ENCODE measurements at places on chromosomes 5 and 9.
A peak's percentile ranks its signal among the peaks of the same experiment; 100 is the strongest.

GRCh38 chr5:170466988-170467707 lies 36.7 kb upstream of the KCNIP1 start:
- peak; percentile 87 for DNase-seq

GRCh38 chr9:130226112-130226511 lies 39.4 kb upstream of the HMCN2 start:
- DNase-seq, result no peak

DNA sequence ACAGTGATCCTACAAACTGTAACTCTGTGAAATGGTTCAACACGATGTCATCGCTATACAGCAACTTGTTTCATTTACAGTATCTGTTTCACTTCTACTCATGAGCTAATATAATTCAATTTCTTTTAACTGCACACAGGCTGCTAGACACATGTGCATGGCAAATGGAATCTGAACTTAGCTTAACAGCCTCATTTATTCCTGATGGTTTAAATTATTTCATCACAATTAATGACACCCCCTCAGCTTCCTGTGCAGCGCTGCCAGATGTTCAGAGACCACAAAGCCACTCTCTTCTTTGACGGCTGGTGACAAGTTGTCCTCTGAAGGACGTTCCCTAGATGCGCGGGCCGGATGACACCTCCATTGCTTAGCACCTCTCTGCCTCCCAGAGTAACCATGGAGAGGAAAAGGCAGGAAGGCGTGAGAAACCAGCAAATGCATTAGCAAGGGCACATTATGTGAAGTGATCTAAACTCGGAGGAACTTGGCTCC lies 191.1 kb downstream of the BNC2 start:
- DNase-seq, result peak; percentile 12

GRCh38 chr5:38585816-38586215 lies 29.4 kb upstream of the LIFR start:
- peak; percentile 15 for DNase-seq

DNA sequence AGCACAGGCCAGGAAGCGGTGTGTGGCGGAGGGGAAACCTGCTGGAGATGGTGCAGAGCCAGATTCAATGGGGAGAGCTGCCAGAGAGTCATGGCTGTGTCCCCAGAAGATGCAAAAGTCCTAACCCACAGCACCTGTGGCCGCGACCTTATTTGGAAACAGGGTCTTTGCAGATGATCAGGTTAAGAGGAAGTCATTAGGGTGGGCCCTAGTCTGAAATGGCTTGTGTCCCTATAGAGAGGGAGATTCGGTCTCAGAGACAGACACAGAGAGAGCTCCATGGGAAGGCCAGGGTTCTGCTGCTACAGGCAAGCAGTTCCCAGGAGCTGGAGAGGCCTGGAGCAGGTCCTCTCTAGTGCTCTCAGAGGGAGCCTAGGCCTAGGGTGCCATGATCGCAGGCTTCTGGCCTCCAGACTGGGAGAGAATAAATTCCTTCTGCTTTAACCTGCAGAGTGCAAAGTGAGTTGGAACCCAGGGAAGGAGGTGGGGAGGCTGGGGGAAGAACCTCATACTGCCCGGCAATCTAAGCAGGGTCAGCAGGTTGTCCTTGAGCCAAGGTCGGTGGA lies 1.9 kb upstream of the LPCAT1 start:
- no peak for DNase-seq

GRCh38 chr5:179243333-179243732 lies 101.9 kb downstream of the ADAMTS2 start:
- no peak for DNase-seq

- no peak for DNase-seq
Measured at GRCh38 chr9:77604316-77604715, 43.8 kb downstream of the GNA14 start.

DNA sequence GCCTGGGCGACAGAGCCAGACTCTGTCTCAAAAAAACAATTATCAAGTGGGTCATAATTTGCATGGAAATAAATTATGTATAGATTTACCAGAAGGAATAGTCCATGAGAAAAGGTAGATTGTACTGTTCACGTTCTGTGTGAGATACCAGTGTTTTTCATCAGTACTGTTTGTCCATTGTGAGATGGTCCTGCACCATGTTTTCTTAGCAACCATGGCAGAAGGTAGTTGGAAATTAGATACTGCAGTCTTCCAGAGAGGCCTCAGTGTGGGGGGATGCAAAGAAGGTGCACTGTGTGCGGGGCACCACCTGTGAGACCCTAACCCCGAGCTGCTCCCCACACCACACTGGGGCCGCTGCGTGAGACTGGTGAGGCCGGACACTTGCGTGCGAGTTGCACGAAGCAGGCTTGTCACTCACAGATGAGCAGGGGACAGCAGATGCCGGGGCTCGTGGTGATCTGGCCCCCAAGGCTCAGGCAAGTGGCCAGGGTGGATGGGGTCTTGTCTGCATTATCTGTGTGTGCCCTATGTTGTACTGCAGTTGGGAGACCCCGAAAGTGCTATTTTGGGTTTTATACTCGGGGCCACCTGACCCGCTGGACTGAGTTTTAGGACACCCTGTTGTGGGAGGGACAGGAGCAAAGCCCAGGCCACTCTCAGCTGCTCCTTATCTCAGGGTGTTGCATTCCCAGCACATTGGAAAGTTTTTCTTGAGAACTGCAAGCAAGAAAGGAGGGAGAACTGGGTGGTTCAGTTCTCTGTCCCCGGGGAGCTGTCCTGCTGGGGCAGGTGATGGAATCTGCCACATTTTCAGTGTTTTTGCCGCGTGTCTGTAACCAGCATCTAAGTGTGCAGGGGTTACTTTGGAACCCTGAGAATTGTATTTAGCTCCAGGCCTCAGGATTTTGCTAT lies 61.9 kb downstream of the EHMT1 start:
- DNase-seq, result no peak

DNA sequence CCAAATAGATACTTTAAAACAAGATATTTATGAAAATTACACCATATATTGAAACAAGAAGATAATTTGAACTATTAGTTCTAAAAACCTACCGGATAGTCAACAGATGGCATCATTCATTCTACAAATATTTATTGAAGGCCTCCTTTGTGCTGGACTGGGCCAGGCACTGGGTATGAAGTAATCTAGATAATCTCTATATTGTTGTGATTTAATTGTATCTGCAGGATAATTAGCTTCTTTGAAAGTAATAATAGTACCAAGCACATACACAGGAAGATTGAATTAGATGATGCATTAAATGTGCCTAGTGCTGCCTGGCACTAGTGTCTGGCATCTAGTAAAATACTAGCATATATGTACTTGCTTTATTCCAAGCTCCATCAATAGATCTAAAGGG lies 735.2 kb upstream of the DMAC1 start:
- no peak for DNase-seq

DNA sequence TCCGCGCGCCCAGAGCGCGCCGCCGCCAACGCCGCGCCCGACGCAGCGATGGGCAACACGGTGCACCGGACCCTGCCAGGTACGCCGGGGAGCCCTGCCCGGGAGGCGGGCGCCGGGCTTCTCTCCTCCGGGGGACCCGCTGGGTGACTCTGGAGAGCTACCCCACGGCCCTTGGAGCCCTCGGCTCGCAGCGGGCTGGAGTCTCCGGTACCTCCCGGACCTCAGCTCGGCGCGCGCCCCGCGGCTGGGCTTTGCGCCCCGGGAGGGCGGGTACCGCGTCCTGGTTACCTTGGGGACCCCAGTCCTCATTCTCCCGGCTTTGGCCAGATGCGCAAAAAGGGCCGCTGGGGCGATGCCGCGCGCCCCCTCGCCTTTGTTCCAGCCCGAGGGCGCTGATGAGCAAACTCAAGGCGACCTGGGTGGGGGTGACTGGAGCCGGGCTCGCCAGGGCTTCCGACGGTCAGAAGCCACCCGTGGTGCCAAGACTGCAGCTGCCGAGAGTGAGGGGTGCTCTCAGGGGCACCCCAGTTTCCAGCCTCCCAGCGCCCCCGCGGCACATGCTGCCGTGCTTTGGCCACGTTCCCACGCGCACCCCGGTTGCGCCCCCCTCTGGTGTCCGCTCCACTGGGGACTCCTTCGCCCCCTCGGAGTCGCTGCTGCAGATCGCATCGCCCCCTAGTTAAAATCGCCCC lies 442 bp downstream of the NEURL1B start:
- peak; percentile 51 for DNase-seq

DNA sequence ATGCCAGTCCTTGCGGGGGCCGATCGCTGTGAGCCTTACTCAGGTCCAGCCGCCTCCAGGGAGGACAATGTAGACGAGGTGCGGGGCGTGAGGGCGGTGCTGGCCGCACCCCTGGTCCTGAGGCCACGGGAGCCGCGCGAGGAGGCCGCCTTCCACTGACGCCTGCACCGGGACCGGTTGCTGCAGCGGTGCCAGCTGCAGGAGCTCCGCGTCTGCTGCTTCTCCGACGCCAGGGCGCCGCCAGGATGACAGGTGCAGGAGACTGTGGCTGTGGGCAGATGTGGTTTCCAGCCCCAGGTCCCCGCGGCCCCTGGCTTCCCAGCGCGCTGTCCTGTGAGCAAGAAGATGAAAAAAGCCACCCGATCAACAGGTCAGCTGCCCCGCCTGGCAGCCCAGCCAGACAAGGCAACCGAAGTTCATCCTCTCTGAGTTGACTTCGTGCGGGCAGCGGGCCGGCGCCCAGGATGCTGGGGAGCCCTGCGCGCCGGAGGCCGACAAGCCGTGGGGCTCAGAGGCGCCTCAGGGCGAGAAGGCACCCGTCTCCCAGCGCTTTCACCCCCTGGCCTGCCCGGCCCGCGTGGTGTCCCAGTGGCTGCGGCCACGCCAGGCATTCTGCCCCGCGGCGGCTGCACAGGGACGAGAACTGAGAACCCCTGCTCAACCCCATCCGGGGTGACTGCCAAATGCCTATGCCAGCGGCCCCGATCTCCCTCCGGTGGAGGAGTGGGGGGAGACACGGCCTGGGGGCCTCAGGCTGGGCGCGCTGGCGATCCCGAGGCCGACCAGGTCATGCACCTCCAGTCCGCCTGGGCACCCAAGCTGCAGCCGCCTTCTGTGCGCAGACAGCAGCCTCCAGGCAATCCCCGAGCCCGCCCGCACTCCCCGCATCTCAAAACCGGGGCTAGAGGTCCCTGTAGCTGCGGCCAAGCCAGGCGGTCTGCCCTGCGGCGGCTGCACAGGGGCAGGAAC lies 43.4 kb upstream of the BICD2 start:
- DNase-seq, result peak; percentile 57

DNA sequence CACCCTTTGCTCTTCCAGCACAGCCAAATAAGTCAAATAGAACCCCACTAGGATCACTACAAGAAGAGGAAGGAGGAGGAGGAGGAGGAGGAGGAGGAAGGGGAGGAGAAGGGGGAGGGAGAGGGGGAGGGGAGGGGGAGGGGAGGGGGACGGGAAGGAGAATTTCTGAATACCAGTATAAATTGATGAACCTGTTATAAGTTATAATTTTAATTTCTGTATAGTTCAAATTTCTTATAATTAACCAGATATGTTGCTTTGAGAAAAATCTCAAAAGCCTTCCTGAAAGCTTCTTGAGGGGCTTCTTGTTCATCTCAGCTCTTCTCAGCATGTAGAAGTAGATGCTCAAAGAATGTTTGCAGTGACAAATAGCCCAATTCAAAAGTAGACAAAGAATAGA lies 15.0 kb upstream of the ADRA1B start:
- DNase-seq, result no peak

GRCh38 chr9:121445986-121446385 lies 53.7 kb downstream of the GGTA1 start:
- DNase-seq, result peak; percentile 73

- no peak for DNase-seq
Measured at GRCh38 chr5:39284552-39284951, 65.2 kb upstream of the FYB1 start.

DNA sequence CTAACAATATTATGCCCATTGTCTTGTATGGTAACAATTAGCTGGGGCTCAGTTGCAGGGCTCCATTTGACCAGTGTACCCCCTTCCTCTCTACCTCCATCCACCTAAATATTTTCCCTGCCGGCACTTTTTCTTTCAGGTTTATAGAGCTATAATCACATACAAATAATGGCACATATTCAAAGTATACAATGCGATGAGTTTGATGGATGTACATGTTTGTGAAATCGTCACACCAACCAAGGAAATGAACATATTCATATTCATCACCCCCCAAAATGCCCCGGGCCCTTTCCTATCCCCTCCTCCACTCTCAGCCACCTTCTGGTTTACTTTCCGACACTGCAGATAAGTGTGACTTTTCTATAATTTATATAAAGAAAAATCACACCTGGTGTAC lies 351.5 kb downstream of the GADD45G start:
- no peak for DNase-seq
